ENCODE measurements at places on chromosomes 2 and 18.

DNA sequence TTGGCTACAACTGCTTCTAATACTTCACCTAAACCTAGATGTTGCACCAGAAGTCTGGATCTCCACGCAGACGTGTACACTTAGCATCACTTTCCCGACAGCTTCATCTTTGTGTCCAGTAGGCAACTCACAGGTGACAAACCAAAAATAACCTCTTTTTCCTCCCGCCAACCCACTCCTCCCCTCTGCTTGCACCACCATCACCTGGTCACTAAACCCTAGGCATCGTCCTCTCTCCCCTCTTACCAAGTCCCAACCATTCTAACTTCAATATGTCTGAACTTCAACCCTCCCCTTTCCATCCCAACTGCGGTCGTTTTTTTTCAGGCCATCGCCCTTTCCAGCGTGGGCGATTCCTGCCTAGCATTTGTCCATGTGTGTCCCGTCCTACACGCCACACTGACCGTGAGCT lies 413 bp upstream of the CHMP3 start:
- no peak for DNase-seq

DNA sequence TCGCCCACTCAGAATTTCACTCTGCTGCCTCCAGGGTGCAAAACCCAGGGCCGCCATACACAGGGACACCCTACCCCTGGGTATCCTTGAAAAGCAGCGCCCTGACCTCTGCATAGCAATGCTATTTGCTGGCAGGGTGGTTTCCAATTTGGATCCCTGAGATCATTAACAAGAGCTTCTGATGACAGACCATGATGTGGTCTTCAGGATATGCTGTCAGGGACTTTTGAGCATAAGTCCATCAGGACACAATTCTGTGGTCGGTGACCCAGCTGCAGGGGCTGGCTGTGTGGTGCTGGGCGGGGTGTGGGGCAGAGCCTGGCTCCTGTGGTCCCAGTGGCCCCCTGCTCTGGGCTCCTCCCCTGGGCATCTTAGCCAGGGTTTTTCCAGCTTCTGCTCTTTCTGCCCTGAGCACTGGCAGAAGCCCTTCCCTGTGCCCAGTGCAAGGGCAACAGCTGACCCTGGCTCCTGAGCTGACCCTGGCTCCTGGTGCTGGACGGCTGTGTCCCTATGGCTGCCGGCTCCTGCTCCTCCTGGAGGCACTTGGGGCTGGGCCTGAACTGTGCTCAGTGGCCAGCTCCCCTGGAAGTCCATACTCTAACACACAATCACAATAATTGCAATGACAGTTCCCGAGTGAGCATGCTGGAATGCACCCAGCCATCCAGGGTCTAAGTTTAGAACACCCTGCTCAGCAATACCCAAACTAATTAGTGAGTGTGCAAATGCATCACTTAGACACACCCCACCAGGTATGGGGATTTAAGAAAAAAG lies 271.5 kb downstream of the HDAC4 start:
- DNase-seq, result no peak

DNA sequence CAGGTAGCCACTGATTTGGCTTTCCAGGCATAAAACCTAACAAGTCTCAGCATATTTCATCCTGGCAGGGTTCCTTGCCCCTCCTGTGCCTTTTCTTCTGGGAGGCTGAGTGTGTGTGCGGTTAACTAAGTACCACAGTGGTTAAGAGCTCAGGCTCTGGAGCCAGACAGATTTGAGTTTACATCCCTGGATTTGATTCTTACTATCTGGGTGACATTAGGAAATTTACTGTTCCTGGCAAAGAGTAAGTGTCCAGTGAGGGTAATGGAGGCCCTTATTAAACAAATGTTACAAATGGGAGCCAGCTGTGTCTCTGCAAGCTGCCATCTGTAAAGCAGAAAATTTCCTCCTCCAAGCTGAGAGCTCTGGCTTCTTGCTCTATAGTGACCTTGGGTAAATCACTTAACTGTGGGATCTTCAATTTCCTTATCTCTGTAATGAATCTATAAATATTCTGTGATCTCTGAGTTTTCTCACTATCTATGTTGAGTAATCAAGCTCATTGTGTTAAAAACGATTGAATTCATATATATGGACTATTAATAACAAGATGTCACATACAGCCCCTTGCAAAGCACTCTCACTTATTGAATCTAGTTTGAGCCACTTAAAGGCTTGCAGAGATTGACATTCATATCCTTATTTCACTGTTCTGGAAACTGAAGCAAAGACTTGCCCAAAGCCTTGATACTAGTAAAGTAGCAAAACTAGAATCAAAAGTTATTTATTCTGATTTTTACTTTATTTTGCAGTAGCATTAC lies 6.5 kb upstream of the COBLL1 start:
- DNase-seq, result peak; percentile 99

GRCh38 chr18:22210311-22210754 lies 40.9 kb downstream of the GATA6 start:
- no peak for DNase-seq

- no peak for DNase-seq
Observed at GRCh38 chr2:146817613-146818012, 1027.2 kb upstream of the ACVR2A start.

- no peak for DNase-seq
Observed at GRCh38 chr2:83665894-83666293, 793.2 kb downstream of the SUCLG1 start.

- DNase-seq, result no peak
Observed at GRCh38 chr18:52682260-52682659, 342.3 kb downstream of the DCC start.

GRCh38 chr18:24936691-24937090 lies 415.3 kb downstream of the ZNF521 start:
- DNase-seq, result no peak

GRCh38 chr18:40367576-40367975 lies 1587.5 kb upstream of the PIK3C3 start:
- no peak for DNase-seq

DNA sequence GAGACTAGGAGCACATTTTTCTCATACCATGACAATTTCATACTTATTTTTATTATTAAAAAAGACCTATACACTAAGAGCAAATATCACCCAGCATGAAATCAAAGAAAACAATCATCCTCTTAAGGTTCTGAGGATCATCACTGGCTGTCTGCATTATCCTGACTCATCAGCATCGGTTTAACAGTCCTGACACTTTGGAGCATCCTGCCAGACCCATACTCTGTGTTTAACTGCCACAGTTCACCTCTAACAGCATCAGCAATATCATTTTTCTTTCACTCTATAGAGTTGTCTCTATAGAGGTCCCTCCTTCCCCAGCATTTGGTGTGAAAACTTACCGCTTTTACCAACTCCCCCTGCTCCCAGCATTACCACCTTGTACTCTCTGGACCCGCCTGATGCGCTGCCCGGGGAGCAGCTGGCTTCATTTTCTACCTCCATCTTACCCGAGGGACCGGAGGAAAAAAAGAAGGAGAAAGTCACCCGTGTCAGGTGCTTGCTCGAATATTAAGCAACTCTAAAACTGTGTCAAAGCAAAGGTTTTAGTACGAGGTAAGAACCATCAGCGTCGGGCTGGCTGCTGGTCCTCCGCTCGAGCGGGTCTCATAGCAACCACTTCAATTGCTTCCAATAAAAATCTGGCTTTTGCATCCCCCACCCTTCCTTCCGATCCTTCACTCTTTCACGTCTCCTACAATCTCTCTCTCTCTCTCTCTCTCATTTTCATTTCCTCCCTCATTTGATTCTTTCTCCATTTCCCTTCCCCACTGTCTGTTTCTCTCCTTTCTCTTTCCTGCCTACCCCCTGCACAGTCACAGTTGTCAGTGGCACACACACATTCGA lies at the start of gene RIT2:
Gene RIT2, minus strand, starts transcription at position 610 of the 846 bp plus-strand sequence.
- DNase-seq, result no peak

DNA sequence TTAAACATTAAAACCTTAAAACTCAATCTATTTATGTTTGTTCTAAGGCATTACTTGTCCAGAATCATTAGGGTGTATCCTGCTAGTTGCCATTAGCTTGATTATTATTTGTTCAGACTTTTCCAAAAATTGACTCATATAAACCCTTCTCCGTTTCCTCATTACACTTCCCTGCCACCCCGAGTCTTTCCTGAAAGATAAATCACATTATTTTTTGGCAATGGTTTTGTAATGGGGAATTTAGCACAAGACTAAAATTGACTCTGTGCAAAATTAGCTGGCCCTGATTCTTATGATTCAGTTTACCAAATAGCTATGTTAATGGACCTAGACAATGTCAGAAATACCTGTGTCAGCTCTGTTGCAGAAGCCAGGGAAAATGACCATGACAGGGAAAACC lies 112.2 kb upstream of the NT5C1B start:
- peak; percentile 8 for DNase-seq

DNA sequence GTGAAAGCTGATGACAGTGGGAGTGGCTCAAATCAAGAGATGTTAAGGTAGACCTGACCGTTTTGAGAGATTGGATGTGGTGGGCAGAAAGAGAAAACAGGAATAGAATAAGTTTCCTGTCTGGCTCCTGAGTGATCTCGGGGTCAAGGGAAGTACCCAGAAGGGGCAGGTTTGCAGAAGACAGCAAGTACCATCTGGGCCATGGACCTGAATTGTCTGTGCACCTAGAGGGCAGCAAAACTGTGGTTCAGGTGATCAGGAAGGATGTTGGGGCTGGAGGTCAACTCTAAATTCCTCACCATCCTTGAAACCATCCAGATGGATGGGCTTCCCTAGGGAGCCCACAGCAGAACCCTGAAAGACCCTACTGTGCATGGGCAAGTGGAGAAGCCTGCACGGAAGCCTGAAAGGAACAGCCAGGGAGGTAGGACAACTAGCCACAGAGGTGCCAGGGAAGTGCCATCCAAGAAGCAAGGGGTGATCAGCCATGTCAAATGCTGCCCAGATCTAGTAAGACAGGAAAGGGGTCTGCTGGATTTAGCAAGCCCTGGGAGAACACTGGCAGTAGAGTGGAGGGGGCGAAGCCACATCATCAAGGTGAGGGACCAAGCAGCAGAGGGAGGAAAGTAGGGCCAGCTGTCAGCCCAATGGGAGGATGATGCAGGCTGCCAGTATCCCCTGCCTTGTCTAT lies 8.0 kb downstream of the TEX261 start:
- DNase-seq, result no peak

DNA sequence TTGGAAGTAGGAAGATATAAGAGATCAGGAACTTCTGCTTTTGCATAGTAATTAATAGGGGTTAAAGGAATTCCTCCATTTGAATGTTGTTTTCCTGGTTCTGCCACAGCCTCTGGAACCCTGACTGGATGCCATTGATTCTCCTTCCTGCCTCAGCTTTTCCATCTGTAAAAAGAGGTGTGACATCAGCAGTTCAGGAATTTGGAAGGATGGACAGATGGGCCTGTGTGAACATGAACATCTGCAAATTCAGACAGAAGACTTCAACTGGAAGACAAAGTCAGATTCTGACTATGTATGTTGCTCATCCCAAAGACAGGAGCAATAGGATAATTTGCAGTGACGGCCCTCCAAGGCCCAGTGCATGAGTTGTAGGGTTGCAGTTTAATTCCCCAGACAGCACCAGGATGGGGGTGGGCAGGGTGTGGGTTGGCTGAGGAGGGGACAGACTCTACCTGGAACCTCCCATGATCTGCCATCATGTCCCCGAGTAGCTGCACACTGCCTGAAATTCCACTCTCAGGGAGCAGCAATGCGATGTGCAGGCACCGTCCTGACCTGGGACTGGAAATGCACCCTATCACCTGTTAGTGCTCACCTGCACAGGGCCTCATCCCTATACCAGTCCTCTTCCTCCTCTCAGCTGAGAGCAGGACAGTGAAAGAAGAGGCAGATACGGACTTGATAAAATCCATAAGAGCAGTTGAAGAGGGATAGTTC lies 98.9 kb upstream of the EPAS1 start:
- DNase-seq, result no peak

GRCh38 chr2:168328421-168328820 lies 81.0 kb upstream of the STK39 start:
- no peak for DNase-seq

DNA sequence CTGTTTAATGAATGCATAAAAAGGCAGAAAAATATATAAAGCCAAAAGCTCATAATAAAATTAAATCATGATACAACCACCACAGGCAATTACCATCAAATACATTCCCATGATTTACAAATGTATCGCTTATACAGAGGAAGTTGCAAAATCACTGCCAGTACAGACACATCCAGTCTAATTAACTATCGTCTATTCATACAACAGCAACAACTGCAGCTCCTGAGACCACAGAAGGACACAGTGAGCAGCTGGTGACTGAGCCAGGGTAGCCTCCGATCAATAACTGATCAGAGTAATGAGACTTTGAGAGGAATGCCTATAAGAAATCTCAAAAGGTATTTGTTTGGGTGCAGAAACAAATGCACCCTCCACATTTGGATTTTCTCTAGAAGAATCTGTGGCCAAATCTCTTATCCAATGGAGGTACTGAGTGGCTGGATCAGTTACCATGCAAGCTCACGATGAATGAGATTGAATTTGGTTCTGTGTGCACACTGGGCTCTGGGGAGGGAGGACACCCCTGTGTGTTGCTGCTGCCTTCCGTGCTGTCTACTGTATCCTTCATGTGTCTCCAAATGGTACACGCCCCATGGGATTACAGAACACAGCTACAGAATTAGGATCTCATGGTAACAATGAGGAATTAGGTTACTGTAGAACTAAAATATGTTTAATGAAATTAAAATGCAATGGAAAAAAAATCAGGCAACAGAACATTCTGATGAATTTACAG lies 119.6 kb downstream of the MBP start:
- DNase-seq, result no peak

GRCh38 chr2:77054938-77055337 lies 467.2 kb downstream of the LRRTM4 start:
- DNase-seq, result no peak

GRCh38 chr2:204015118-204015843 lies 78.7 kb downstream of the ICOS start:
- no peak for DNase-seq

DNA sequence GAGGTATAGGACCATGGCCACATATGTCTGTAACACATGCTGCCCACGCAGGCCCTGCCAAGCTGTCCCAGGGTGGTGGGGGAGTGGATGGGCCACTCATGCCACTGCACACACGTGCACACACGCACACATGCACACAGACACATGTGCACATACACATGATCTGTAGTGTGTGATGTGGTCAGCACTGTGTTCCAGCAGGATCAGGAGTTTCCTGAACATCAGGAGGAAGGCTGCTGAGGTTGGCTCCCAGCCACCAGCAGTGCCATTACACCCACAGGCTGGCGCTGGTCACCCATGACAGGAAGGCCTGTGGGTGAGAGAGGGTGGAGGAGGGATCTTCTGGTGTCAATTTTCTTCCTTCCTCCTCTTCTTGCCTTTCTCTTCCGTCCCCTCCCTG lies 44.7 kb downstream of the POMC start:
- DNase-seq, result no peak

DNA sequence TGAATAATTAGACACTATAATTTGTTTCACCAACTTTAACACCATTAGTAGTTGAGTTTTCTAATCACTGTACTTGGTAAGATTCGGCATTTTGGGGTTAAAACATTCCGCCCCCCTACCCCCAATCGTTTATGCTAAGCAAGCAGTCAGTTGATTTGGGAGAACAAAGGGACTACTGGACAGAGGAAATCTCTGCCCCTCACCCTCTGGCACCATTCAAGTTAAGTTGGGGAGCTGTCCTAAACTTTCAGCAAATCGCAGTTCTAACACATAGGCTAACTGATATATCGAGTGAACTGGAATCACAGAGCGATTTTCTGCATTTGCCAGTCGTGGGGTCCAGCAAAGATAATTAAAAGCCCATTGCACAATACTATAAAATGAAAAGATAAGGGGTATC lies 5.6 kb downstream of the KLF7 start:
- no peak for DNase-seq

- no peak for DNase-seq
Observed at GRCh38 chr2:143473216-143473615, 344.0 kb downstream of the ARHGAP15 start.

GRCh38 chr2:201797175-201797840 lies 9.0 kb upstream of the CDK15 start:
- no peak for DNase-seq

Measured in NCI-H446 (cell line).